ENCODE measurements at places on chromosomes 7 and 10.

DNA sequence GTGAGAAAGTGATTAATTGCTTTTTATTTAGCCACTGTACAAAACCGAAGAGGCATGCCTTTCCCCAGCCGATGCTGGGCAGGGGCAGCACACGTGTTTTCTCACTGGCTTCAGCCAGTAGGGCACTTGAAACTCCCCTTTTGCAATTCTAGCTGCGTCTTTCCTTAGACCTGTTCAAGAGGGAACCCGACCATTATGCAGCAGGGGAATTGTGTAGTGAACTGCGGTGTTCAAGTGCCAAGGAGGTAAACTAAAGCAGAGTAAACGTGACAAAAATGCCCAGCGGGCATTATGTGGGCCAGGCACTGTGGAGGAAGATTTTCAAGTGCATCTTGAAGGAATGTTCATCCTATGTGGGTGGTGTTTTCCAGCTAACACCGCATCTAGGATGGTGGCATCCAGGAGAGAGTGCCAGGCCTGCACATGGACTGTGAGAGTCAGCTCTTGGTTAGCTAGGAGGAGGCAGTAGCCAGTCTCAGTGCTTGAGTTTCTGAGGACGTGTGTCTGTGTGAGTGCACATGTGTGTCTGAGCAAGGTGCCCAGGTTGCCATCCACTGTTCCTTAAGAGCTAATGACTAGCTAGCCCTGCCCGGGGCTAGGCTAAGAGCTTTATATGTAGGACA lies 3.3 kb downstream of the WIPF3 start:
- no peak for DNase-seq

DNA sequence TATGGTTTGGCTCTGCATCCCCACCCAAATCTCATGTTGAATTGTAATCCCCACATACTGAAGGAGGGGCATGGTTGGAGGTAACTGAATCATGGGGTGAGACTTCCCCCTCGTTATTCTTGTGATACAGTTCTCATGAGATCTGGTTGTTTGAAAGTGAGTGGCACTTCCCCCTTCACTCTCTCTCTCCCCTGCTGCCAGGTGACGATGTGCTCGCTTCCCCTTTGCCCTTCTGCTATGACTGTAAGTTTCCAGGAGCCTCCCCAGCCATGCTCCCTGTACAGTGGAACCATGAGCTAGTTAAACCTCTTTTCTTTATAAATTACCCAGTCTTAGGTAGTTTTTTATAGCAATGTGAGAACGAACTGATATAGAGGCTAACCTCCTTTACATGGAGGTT lies 16.6 kb downstream of the PLPP4 start:
- DNase-seq, result no peak

GRCh38 chr7:137097111-137097510 lies 228.7 kb downstream of the CHRM2 start:
- DNase-seq, result no peak

GRCh38 chr10:120514035-120514620 lies 57.1 kb downstream of the PLPP4 start:
- DNase-seq, result no peak

GRCh38 chr10:89857431-89858042 lies 156.1 kb downstream of the KIF20B start:
- no peak for DNase-seq

DNA sequence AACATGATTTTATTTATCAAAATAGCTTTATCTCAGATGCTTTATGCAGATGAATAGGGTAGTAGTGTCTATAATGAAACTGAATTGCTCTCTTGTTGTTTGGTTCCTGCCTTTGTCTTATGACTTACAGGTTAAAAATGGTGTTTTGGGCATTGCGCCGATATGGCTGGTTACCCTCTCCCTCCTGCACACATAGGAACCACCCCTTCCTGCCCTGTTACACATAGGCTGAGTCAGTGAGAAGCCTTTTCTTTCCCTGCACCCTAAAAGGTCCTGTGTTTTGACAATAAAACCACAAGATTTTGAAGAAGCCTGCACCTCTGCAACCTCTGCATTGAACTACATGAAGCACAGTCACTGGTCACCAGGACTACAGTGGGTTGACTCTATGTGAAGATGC lies 655.8 kb upstream of the ANKRD30A start:
- DNase-seq, result no peak

DNA sequence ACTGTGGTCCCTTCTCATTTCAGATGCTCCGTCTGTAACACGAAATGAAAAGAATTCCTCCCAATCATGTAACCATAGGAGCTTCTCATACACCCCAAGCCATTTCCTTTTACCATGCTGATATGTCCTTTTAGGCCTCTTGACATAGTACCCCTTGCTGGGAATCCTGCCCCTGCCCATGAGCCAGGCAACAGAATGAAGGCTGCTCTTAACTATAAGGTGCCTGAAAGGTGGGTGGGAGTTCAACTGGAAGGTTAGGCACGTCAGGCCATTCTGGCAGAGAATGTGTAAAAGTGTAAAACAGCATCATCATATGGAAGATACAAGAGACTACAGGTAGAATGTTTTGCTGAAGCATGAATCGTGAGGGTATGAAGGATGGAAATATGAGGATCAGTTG lies 22.5 kb downstream of the IL2RA start:
- no peak for DNase-seq

DNA sequence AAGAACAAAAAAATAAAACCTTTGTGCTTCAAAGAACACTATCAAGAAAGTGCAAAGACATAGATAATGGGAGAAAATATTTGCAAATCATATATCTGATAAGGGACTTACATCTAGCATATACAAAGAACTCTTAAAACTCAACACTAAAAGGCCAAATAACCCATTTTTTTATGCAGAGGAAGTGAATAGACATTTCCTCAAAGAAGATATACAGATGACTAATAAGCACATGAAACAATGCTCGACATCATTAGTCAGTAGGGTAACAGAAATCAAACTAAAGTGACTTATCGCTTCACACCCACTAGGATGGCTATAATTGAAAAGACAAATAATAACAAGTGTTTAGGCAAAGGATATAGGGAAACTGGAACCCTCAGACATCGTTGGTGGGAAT lies 78.0 kb downstream of the MALSU1 start:
- no peak for DNase-seq

DNA sequence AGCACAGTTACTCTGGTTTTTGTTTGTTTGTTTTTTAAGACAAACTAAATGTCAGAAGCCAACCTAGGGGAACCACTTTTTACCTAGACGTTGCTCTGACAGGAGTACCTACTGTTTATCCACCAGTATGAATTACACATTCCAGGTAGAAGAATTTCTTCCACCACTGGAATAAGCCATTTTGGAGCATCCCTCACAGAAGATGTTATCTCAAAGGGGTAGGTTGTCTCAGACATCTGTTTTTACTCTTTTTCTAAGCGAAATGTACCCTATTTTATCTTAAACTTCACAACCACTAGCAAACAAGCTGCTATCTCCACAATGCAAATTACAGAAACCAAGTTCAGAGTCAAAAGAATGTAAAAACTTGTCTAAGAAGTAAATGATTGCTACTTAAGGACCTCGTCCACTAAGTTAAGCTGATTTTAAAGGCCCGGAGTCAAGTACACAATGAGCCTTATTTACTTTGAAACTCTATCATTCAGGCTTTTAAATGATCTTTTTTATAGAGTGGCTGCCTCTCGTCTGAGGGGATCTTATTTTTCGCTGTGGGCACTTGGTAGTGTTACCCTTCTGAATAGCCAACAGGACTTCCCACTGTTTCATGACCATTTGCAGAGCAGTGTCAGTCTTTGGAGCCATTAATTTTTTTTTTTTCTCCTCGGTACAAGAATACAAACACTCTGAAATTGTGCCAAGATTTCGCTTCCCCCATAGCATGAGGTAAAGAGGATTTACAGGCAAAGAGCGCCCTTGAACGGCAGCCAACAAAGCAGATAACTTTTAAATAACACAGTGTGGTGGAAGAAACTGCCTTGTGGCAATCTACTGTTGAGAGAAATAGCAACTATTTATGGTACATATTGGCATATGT lies 15.7 kb upstream of the ARMC3 start:
- DNase-seq, result no peak
